ENCODE measurements at places on chromosomes 7 and 10. TPM values are rescaled to one million over a fixed set of nuclear protein-coding genes. Genes with fewer than 3 reads are reported as not detected.

Gene AS3MT
- total RNA-seq = 14.8 TPM

Gene C10orf105
- not detected for total RNA-seq

Gene LRRN3
- total RNA-seq = 19.3 TPM

Gene CHRM2
- not detected for total RNA-seq

Gene FKBP6
- total RNA-seq = not detected

Gene SLC18A3
- total RNA-seq = not detected

Gene LBX1
- total RNA-seq = 13.7 TPM

Gene MDFIC
- 72.3 TPM for total RNA-seq

Gene CNOT4
- 27.7 TPM for total RNA-seq

Gene GRM3
- not detected for total RNA-seq

Gene PRPS1L1
- total RNA-seq = not detected

Gene ACTR3C
- total RNA-seq = 4.6 TPM

Gene PAPSS2
- 1.4 TPM for total RNA-seq

Gene CLRN3
- not detected for total RNA-seq

Gene UNCX
- total RNA-seq = 0.30 TPM

Gene CWF19L1
- total RNA-seq = 57.2 TPM

Gene XRCC2
- total RNA-seq = 45.0 TPM

Gene PAPOLB
- not detected for total RNA-seq

Gene NOS3
- total RNA-seq = 0.20 TPM

Gene UNC5B
- 3.6 TPM for total RNA-seq

Gene MAT1A
- total RNA-seq = not detected

Gene MKRN1
- total RNA-seq = 43.3 TPM

Gene ACTA2
- total RNA-seq = 0.95 TPM

Gene SMKR1
- not detected for total RNA-seq

Gene OTUD1
- total RNA-seq = 10.4 TPM

Gene RET
- not detected for total RNA-seq

Gene ADAMTS14
- 6.4 TPM for total RNA-seq

Gene GOLGA7B
- 0.93 TPM for total RNA-seq

Gene COL17A1
- total RNA-seq = not detected

Gene CFAP58
- 0.08 TPM for total RNA-seq

Gene ABCB4
- 0.13 TPM for total RNA-seq

Gene CADPS2
- not detected for total RNA-seq

Gene PLEKHS1
- 6.1 TPM for total RNA-seq

Gene ZFYVE27
- total RNA-seq = 27.1 TPM

Gene CHAT
- total RNA-seq = not detected

Gene TMEM178B
- total RNA-seq = 0.63 TPM

Gene TMEM196
- not detected for total RNA-seq

Gene OR13A1
- total RNA-seq = not detected

Gene ASB10
- total RNA-seq = not detected

Gene VAX1
- total RNA-seq = not detected

Gene CTAGE8
- not detected for total RNA-seq

Gene KEL
- 0.08 TPM for total RNA-seq

Gene UPP1
- 2.4 TPM for total RNA-seq

Gene CUBN
- 2.6 TPM for total RNA-seq

Gene ABCB1
- total RNA-seq = not detected

Gene PDE6C
- not detected for total RNA-seq

Gene HTR5A
- total RNA-seq = not detected

Gene BLNK
- not detected for total RNA-seq

Gene HNRNPH3
- 98.8 TPM for total RNA-seq

Gene R3HCC1L
- 30.6 TPM for total RNA-seq

Gene MOGAT3
- total RNA-seq = not detected

Gene NPFFR1
- total RNA-seq = not detected

Gene PNLIPRP3
- total RNA-seq = not detected

Gene TEX36
- total RNA-seq = not detected

Gene GGCT
- total RNA-seq = 126 TPM

Gene FGL2
- 1.3 TPM for total RNA-seq

Gene BAIAP2L1
- 21.7 TPM for total RNA-seq

Data from SJCRH30 (cell line).